Stimulated activated memory B cell treated with anti-CD40 and anti-IgM and Interleukin-4, amounts not matched to agents 10 μg/mL and 1 μg/mL and 100 μg/mL, for 72 hours (primary cell): ENCODE measurements at places on chromosomes 4 and X.

- ATAC-seq: peak; percentile 64
Observed at GRCh38 chr4:175066923-175067627, 148.9 kb downstream of the ADAM29 start.

DNA sequence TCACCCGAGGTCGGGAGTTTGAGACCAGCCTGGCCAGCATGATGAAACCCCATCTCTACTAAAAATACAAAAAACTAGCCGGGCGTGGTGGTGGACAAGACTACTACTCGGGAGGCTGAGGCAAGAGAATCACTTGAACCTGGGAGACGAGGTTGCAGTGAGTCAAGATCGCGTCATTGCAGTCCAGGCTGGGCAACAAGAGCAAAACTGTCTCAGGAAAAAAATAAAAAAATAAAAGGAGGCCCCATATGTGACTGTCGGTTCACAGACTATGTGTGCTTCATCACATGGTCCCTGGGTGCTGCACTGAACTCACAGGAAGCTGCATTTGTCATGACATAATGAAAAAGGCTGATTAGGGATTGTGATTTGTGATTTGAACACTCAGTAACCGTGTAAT lies 6.4 kb downstream of the TRIML1 start:
- ATAC-seq: no peak

GRCh38 chr4:165631208-165631894 lies 241.7 kb upstream of the TLL1 start:
- ATAC-seq: peak; percentile 31

GRCh38 chr4:153273751-153274150 lies 69.5 kb downstream of the TRIM2 start:
- no peak for ATAC-seq

- ATAC-seq: no peak
Observed at GRCh38 chrX:109826954-109827708, 94.1 kb upstream of the ACSL4 start.

DNA sequence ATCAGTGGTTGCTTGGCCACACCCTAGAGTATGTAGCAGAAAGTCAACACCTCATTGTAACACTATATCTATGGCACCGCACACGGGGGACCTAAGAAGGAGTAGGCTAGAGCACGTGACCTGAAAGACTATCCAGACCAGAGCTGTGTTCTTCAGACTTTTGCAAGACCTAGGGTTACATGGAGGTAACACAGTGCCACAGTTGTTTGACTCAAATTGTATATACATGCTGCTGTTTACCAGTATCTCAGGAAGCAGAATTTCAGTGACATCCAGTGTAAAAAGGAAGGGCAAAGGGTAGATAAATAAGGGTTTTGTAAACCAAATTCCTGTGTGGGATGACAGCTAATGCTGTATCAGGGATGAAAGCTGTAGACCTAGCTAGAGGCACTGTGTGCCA lies 30.2 kb downstream of the PNMA6A start:
- ATAC-seq: no peak

GRCh38 chr4:38752372-38752940 lies 30.3 kb downstream of the TLR10 start:
- ATAC-seq: peak; percentile 82

DNA sequence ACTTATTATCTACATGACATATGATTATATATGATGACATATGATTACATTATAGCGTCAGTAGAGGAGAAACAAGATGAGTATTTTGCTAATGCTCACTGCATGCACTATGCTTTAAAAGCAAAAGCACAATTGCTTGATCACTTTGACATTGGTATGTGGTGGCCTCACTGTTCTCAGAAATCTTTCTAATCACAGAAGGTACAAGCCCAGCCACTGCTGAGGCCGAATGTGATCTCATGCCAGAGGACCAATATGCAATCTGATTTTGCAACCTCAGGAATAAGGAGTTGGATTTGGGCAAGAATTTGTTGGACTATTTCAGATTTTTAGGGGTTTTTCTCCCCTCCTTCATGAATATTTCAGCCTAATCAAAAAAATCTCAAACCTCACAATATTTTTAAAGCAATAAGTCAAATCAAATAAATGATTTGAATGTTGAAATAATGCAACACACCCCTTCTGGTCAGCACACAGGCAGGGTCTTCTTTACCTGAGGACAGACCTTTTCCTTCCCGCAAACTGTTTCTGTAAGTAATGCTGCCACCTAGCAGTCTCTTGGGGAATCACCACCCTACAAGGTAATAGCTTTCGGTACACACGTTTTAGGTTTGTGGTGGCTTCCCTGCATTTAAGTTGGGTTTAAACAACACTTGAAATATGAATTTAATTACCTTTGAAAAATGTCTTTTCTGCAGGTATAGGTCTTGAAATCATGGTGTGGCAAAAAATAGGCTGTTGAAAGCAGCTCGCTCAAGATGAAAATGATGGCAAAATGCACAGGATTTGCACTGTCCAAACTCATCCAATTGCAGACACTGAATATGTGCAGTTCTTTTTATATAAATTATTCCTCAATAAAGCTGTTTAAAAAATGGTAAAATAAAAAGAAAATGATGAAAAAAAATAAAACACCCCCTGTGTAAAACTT lies 4.8 kb upstream of the CXCL13 start:
- ATAC-seq: no peak

DNA sequence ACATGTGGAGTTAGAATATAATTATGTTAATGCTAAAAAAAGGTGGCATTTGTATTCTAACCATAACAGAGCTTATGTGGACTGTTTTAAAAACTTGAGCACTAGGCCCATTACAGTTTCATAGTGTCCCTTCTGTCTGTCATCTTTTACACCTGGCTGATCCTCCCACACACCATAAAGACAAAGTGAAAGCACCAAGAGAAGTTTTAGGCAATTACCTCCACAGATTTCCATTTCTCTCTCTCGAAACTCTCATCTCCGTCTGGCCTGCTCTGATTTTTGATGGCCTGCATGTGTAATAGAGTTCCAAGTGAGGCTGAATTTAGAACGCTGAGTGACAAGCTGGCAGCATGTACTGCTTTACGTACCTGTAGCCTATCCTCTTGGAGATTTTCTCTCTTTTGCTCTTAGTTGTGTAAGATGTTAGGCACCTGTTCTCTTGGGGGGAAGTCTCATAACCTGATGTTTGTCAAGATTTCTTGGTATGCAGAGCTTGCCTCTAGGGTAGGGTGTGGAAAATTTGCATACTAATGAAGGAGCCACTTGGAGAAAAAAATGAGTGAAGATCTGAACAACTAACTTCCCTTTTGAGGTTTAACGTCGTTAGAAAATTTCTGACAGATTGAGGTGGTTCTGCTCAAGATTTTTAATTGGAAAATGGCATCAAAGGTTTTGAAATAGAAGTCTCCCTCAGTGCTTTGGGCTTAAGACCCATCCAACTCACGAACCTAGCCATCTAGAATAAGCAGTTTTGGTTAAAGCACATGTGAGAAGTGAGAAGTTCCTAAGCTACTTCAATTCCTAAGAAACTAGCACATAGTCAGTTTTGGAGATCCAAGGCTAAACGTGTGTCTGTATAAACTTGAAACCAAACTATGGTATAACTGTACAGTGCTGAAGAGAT lies 57.6 kb upstream of the RAP1GDS1 start:
- ATAC-seq: peak; percentile 93

DNA sequence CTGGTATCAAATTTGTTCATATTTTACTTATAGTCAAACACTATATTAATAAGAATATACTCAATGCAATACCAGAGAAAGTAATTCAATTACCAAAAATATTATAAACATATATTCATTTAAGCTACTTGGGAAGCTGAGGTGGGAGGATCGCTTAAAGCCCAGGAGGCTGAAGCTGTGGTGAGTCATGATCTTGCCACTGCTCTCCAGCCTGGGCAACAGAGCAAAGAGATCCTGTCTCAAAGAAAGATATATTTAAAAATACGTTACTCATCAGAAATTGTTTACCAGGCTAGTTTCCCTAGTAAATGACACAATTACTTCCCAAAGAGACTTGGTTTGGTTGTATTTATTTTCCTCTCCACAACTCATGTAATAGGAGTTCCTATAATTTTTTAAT lies 433.6 kb downstream of the GASK1B start:
- no peak for ATAC-seq

- peak; percentile 27 for ATAC-seq
Observed at GRCh38 chr4:115366390-115366789, 253.0 kb upstream of the NDST4 start.

- ATAC-seq: no peak
Observed at GRCh38 chr4:155026715-155027114, 181.7 kb upstream of the NPY2R start.

GRCh38 chr4:137267024-137267423 lies 265.3 kb downstream of the PCDH18 start:
- ATAC-seq: no peak

DNA sequence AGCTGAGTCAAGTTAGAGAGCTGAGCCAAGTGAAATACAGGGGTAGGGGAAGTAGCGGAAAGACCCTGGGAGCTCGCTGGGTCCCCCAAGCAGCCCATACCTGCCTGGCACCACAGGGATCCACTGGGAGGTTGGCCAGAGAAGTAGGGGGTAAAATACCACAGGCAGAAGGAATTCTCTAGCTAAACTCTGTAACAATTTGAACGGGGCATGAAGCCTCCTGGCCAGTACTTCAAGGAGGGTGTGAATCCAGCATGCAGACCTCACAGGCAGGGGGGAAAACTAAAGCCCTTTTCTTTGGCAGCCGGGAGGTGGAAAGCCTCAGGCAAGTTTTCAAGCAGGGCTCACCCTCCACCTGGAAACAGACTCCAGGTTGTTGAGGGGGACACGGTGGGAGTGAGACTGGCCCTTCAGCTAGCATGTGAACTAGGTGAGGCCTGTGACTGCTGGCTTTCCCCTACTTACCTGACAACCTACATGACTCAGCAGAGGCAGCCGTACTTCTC lies 3.7 kb upstream of the UGT2A1 start:
- ATAC-seq: no peak
